ENCODE measurements at places on chromosomes 3 and 15.

GRCh38 chr3:150220041-150220440 lies 188.1 kb upstream of the TSC22D2 start:
- no peak for DNase-seq

DNA sequence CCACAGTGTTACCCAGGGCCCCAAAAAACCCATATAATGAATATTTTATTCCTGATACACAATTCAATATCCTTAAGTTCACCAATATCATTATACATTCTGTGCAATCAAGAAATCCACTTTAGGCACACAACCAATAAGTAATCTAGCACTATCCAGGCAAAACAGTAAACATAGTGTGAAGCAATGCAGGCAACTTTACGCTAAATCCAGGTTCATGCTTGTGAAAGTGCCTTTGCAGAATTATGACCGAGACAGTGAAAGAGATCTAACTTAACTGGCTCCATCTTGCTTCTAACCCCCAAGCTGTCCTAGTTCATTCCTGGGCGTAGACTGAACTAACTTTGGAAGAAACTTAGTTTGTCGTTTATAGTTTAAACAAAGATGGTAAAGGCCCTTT lies 34.2 kb upstream of the INO80 start:
- no peak for DNase-seq

GRCh38 chr3:185330238-185330637 lies 32.7 kb upstream of the MAP3K13 start:
- no peak for DNase-seq

- DNase-seq: peak; percentile 33
These were observed 32.9 kb downstream of the DAPK2 start for GRCh38 chr15:64013179-64014062.

DNA sequence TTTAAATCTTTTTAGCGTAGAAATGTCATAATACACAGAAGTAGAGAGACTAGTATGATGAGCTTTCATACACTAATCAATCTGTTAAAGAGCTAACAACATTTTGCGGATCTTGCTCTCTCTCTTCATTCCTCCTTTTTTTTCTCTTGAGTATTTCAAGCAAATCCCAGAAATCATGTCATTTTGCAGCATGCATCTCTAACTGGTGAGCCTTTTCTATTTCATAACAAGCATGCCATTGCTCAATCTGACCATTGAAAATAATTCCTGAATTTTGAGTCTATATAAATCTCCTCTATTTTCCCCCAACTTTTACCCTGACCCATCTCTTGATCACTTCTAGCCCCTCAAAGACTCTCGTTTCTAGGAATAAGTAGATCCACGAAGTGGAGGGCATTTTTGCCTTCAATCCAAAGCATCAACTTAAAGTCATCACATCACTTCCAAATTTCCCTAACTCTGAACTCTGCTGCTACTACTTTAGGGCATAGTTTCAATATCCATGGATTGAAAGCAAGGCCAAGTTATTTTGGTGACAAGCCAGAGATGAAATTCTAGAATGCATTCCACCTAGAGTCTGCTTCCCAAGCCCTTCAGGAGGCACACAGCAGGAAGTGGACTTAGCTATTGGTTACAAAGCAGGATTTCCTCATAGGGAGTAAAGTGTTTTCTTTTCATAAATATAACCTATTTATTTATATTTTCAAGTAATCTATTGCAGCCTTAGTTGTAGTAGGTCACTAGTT lies 253.5 kb upstream of the ZPLD1 start:
- DNase-seq: peak; percentile 86

GRCh38 chr15:88657326-88658069 lies 18.7 kb downstream of the ISG20 start:
- peak; percentile 79 for DNase-seq

Measured in adipocyte (in vitro differentiated cells).